ENCODE measurements at places on chromosomes 7 and 10.

GRCh38 chr7:55574051-55574717 lies 1.9 kb upstream of the VOPP1 start:
- no peak for DNase-seq

DNA sequence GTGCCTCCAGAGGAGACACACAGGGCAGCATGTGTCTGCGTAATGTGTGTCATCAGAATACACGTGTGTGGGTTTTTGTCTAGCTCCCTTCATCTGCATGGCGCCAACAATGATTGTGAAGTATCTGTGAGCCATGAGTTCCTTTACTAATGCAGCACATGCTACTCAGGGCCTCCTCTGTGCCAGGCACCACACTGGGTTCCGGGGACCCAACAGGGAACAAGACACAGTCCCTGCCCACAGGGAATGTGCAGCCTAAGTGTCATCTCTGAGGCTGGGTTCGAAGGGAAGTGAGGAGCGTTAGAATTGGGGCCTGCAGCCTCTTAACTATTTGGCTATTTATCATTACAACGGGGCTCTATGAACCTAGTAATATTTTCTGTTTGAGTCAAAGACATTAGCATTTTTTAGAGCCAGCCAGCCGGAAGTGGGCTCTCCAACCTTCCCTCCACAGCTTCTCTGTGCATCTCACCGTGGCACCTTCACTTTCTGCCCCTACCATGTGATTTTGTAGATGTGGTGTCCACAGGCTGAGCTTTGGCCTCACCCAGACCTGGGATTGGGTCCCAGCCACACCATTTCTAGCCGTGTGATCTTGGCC lies 43.9 kb upstream of the SRGN start:
- DNase-seq = no peak

DNA sequence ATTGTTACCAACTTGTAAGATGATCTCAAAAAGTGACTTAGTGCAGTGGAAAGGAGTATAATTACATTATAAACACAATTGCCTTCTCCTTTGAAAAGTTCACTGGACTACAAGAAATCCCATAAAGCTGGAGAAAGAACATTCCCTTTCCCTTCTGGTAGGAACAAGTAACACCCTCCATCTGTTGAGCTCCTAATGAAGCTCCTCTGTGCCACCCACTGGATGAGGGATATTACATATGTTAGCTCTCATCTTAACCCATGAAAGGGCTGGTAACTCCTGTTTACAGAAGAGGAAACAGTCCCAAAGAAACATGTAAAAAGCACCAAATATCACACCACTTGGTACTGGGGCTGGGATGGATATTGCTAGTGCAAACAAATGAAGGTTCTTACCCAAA lies 8.1 kb downstream of the PGAM1 start:
- DNase-seq = no peak

GRCh38 chr7:14048889-14049288 lies 59.4 kb upstream of the ETV1 start:
- DNase-seq = no peak

DNA sequence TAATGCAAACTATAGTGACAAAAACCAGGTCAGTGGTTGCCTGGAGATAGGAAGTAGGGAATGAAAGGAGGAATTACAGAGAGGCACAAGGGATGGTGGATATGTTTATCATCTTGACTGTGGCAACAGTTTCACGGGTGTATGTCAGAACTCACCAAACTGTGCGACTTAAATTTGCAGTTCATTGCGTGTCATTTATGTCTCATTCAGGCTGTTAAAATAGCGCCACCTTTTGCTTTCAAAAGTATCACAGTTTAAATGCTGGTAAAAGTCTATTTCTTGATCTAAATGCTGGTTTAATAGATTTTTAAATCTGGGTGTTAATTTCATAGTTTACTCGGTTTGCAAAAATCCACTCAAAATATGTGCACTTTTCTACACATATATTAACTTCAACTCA lies 51.0 kb downstream of the PTTG1IP2 start:
- DNase-seq = no peak

GRCh38 chr10:98340940-98341310 lies 72.9 kb upstream of the LOXL4 start:
- no peak for DNase-seq

GRCh38 chr7:134176037-134176350 lies 48.9 kb downstream of the LRGUK start:
- DNase-seq = no peak

DNA sequence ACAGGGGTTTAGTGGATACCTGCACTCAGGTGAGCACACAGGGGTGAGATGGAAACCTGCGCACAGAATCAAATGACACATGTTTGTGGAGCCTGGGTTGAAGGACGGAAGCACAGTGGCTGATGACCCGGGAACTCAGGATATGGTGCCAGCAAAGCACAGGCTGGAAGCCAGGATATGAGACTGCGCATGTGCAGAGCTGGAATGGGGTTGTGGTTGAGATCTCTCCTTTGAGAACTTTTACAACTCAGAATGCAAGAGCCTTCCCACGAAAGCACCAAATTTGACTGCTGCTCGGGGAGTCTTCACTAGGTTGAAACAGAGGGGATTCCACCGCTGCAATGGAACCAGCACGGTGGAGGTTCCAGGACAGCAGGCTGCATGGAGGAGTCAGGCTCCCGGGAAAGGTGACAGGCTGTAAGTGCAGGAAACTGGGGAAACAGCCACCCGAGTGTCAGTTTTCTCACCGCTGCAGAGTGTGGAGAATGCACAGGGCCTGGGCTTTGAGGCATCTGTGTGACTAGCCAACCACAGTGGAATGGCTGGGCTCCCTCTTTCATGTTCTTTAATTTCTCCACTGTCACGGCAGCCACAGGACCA lies 133.4 kb upstream of the TCERG1L start:
- DNase-seq = no peak

GRCh38 chr7:12687718-12688171 lies 312 bp downstream of the ARL4A start:
- DNase-seq = no peak

DNA sequence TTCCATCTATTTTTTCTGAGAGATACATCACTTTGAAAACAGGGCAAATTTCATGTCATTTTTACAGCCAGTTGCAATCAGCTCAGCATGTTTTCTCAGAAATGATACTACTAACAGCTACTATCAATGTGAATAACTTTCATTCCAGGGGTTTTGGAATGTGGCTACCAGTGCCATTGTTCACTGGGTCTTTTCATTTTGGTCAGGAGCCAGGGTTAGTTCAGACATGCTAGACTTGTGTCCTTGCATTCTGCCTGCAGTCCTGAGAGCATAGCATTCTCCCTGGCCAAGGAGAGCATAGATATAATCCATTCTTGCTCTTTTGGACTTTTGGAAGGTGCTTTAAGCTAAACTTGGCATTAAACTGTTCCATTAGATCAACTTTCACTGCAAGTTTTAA lies 160.9 kb upstream of the NEBL start:
- DNase-seq = no peak

DNA sequence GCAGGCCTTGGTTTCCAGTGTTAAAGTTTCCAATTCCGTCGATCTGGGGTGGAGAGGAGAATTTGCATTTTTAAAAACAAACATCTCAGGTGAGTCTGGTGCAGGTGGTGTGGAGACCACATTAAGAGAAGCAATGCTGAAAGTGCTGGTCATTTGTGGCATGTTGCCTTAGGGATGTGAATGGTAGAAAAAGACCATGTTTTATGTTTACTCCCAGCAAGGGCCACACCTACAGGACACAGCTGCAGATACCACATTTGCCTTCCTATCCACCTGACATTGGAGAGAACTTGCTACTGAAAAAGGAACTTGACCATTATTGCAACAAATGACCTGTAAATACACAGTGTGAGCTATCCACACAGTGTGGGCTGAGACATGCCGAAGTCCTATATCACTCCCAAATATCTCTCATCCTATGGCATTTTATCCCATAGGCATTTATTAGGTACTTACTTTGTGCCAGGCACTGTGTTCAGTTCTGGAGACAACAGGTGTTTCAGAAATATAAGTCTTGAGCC lies 183.1 kb downstream of the NRP1 start:
- no peak for DNase-seq

DNA sequence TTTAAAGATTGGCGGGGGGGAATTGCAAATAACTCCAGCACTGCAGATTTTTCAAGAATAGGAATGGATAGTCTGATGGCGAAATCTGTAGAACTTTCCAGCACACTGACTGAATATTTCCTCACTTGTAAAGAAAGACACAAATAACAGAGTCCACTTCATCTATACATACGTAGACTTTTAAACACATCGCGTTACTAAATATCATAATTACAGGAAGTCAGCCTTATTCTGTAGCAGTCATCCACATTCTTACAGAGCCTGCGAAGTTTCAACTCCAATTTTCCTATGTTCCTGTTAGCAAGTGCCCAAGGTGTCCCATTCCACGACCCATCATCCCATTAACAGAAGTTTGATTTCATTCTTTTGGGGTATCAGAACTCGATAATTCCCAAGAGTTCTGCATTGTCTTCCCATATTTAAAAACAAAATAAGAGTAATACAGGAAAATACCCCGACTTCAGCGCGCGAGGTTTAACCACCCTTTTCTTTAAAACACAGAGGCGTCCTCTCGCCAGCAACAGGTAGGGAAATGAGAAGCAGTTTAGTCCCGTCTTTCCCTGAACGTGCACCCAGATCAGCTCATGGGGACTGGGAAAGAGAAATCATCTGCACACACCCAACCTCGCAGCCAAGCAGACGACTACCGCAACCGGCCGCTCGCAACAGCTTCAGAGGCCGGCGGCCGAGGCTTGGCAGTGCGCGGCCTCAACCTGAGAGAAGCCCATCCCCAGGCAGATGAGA lies 880 bp downstream of the HERC4 start:
- peak; percentile 47 for DNase-seq

DNA sequence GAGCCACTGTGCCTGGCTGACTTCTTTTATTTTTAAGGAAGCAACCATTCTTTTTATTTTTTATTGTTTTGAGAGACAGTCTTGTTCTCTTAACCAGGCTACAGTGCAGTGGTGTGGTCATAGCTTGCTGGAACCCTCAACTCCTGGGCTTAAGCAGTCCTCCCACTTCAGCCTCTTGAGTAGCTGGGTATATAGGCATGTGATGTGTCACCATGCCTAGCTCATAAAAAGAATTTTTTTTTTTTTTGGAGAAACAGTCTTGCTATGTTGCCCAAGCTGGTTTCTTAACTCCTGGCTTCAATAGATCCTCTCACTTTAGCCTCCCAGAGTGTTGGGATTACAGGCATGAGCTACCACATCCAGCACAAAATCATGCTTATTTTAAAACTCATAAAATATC lies 5.8 kb downstream of the MCU start:
- no peak for DNase-seq

GRCh38 chr10:3048119-3049019 lies 19.0 kb upstream of the PFKP start:
- no peak for DNase-seq

DNA sequence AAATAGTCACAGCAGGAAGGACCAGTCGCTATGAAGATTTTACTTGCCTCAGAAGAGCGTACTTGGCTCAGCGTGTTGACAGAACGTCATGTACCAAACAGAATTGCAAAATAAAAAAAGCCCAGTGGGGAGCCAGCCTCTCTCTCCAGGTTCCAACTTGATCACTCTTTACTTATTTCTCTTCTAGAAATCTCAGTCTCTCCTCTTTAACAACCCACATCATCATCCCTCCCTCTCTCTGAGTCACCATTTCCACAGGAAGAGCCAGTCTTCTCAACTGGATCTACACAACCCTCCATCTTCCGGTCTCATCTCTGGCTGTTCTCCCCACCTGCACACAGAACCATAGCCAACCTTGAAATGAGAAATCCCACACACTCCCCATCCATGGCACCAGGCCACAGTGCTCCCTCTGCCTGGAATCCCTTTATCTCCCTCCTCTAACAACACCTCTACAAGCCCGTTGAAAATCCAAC lies 718.3 kb downstream of the GRID1 start:
- no peak for DNase-seq

GRCh38 chr10:98269435-98269912 lies 1.5 kb upstream of the LOXL4 start:
- no peak for DNase-seq

DNA sequence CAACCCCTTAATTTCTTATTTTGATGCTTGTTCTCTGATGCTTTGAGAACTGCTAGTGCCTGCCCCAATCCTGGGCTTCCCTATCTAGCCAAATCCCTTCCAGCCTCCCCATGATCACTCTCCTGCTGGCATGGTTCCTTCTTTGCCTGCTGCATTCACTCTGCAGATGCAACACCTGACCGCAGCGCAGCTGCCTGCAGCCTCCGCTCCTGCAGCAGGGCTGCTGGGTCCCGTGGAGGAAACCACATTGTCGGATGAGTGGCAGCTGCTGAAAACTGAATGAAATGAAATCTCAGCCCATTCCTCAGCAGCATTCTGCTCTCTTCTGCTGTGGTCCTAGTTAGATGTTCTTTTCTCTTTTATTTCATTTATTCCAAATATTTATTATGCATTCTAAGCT lies 320.3 kb downstream of the CCDC3 start:
- no peak for DNase-seq

DNA sequence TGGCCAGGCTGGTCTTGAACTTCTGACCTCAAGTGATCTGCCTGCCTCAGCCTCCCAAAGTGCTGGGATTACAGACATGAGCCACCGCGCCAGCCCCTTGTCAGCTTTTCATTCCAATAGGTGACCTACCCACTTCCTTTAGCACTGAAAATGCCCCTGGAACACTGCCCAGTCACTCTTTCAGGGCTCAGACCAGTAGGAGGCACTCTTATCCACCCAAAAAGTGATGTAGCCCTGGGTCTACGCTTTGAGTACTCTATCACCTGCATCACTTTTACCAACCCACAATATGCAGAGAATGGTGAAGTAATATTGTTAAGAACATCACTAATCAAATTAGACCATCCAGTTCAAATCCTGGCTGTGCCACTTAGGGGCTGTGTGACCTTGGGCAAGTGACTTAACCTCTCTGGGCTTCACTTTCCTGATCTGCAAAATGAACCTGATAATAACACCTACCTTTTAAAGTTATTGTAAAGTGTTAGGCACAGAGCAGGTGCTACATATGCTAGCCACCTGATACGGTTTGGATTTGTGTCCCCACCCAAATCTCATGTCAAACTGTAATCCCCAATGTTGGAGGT lies 5.2 kb downstream of the CALN1 start:
- no peak for DNase-seq

DNA sequence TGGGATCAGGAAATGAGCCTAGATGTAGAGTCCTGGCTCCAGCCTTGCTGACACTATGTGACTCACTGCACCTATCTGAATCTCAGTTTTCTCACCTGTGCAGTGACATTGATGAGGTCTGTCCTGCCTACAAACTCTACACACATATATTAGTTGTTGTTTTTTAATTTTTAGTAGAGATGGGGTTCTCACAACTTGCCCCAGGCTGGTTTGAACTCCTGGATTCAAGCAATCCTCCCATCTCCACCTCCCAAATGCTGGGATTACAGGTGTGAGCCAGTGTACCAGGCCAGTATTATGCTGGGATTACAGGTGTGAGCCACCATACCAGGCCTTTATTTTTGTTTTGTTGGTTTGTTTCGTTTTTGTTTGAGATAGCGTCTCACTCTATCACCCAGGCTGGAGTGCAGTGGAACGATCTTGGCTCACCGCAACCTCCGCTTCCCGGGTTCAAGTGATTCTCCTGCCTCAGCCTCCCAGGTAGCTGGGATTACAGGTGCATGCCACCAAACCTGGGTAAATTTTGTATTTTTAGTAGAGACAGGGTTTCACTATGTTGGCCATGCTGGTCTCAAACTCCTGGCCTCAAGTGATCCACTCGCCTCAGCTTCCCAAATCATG lies 11.8 kb upstream of the DDIT4 start:
- DNase-seq = no peak

Measured in globus pallidus (tissue), 1 donor.